Stimulated activated CD4-positive, alpha-beta T cell treated with anti-CD3 and anti-CD28 coated beads, TNF-alpha, amount 100 ng/mL, for 1 hour (primary cell): ENCODE measurements at places on chromosomes 12 and 14.
A peak's percentile ranks its signal among the peaks of the same experiment; 100 is the strongest.

DNA sequence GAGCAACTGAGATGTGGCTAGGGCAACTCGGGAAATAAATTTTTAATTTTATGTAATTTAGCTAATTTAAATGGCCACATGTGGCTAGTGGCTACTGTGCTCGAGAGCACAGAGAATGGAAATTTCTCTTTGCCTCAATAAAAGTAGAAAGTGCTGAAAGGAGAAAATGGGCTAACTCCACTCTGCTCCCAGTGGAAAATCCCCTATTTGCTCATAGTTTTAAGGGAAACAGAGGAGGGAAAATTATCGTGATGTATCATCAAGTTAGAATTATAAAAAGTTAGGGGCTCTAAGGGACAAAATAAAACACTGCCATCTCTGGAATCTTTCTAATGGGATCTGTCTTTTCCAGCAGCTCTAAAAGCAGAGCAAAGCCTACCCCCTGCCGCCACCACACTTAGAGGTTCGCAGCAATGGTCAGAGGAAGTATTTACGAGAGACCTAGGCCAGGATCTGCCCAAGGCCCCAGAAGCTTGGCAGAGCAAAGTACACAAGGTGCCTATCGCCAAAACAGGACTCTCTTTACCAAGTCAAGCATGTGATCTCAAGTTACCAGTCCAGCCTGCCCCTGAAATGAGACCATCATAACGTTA, 220.7 kb downstream of the PPM1H start:
- no peak for DNase-seq

GRCh38 chr12:56979628-56980027, 22.2 kb upstream of the RDH16 start:
- no peak for DNase-seq

- DNase-seq: no peak
Observed at GRCh38 chr12:124175704-124176103, 119.2 kb upstream of the RFLNA start.

- DNase-seq: no peak
Observed at GRCh38 chr12:13193505-13194231, 2.9 kb upstream of the EMP1 start.

GRCh38 chr14:21525962-21526671, at the start of gene SALL2:
TSS of gene SALL2 (minus strand) at chr14:21526346. CDS start at chr14:21526127, 219 bp downstream.
- DNase-seq: peak; percentile 60

- DNase-seq: no peak
Observed at GRCh38 chr14:105884808-105885281, 358.5 kb downstream of the TMEM121 start.
